Subcutaneous preadipocyte (primary cell): ENCODE measurements at places on chromosomes 11 and 22. TPM values are rescaled to one million over a fixed set of nuclear protein-coding genes. Genes with fewer than 3 reads are reported as not detected.

The GAB4 gene
- not detected in 2 replicates for total RNA-seq

The OR8G5 gene
- not detected in 2 replicates for total RNA-seq

The TCIRG1 gene
- total RNA-seq: 128 and 176 TPM in 2 replicates

The FHIP1B gene
- 13.2 and 19.2 TPM in 2 replicates for total RNA-seq

The SAA4 gene
- total RNA-seq: not detected in 2 replicates

The PTPN5 gene
- not detected in 2 replicates for total RNA-seq

The CATSPER1 gene
- total RNA-seq: 0.78 TPM in 1 of 2 replicates, not detected in the other

The OSBP2 gene
- 2.9 and 20.1 TPM in 2 replicates for total RNA-seq

The PGA4 gene
- total RNA-seq: under 0.01 and 0.37 TPM in 2 replicates

The APOL4 gene
- 0.20 and 1.8 TPM in 2 replicates for total RNA-seq

The NXPE4 gene
- not detected in 2 replicates for total RNA-seq

The ABTB2 gene
- total RNA-seq: 0.39 and 0.73 TPM in 2 replicates

The CALCA gene
- total RNA-seq: not detected in 2 replicates

The PRRG4 gene
- not detected in 2 replicates for total RNA-seq

The CD81 gene
- total RNA-seq: 251 and 263 TPM in 2 replicates

The POU2AF2 gene
- total RNA-seq: not detected in 2 replicates

The SCN4B gene
- not detected in 2 replicates for total RNA-seq

The LRRC51 gene
- total RNA-seq: 5.9 and 6.2 TPM in 2 replicates

The NADSYN1 gene
- total RNA-seq: 70.8 and 78.6 TPM in 2 replicates

The DDTL gene
- total RNA-seq: 3.7 TPM in 2 replicates

The KCNQ1 gene
- not detected in 2 replicates for total RNA-seq

The HBD gene
- not detected in 2 replicates for total RNA-seq

The DBX1 gene
- total RNA-seq: not detected in 2 replicates

The MYOD1 gene
- not detected in 2 replicates for total RNA-seq

The ARHGAP20 gene
- 2.0 and 6.2 TPM in 2 replicates for total RNA-seq

The TRPM5 gene
- not detected in 2 replicates for total RNA-seq

The PKNOX2 gene
- total RNA-seq: under 0.01 and 0.20 TPM in 2 replicates

The CASP5 gene
- total RNA-seq: not detected in 2 replicates

The BAIAP2L2 gene
- total RNA-seq: 4.1 and 6.2 TPM in 2 replicates

The SAA1 gene
- not detected in 2 replicates for total RNA-seq

The GNG3 gene
- not detected in 2 replicates for total RNA-seq

The HSPB2 gene
- 0.20 and 0.73 TPM in 2 replicates for total RNA-seq

The QSER1 gene
- 24.3 and 33.0 TPM in 2 replicates for total RNA-seq

The DNAJC4 gene
- total RNA-seq: 7.0 and 7.4 TPM in 2 replicates

The OOSP3 gene
- total RNA-seq: not detected in 2 replicates

The GPR137 gene
- total RNA-seq: 9.6 and 12.1 TPM in 2 replicates

The RIC8A gene
- total RNA-seq: 95.9 and 130 TPM in 2 replicates

The MRGPRX3 gene
- total RNA-seq: not detected in 2 replicates

The RIC3 gene
- total RNA-seq: not detected in 2 replicates

The C1QTNF5 gene
- total RNA-seq: 0.39 and 0.73 TPM in 2 replicates

The APOBEC3A gene
- total RNA-seq: not detected in 2 replicates

The NECTIN1 gene
- total RNA-seq: 2.6 and 4.9 TPM in 2 replicates

The SESN3 gene
- 10.4 and 19.5 TPM in 2 replicates for total RNA-seq

The KRTAP5-10 gene
- total RNA-seq: not detected in 2 replicates

The ANO3 gene
- total RNA-seq: 2.6 and 3.7 TPM in 2 replicates

The OR4C3 gene
- total RNA-seq: not detected in 2 replicates

The CRYBA4 gene
- total RNA-seq: not detected in 2 replicates

The BARX2 gene
- not detected in 2 replicates for total RNA-seq

The IRAG1 gene
- 0.37 and 0.39 TPM in 2 replicates for total RNA-seq
